GM12878 (cell line): ENCODE measurements at places on chromosomes 13 and 19.
A peak's percentile ranks its signal among the peaks of the same experiment; 100 is the strongest.

DNA sequence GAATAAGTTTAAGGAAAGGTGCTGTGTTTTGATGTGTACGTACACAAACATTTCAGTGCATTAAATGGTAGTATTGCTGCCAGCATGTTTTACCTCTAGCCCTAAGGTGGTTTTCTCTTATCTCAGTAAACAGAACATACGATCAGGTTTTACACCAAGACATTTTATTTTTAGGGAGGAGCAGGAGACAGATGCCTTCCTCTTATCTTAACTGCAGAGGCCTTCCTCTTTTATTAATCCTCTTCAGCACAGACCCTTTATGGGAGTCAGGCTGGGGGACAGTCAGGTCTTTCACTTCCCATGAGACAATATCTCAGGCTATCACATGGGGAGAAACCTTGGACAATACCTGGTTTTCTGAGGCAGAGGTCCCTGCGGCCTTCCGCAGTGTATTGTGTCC, 14.9 kb upstream of the ZNF611 start:
- no peak for DNase-seq

DNA sequence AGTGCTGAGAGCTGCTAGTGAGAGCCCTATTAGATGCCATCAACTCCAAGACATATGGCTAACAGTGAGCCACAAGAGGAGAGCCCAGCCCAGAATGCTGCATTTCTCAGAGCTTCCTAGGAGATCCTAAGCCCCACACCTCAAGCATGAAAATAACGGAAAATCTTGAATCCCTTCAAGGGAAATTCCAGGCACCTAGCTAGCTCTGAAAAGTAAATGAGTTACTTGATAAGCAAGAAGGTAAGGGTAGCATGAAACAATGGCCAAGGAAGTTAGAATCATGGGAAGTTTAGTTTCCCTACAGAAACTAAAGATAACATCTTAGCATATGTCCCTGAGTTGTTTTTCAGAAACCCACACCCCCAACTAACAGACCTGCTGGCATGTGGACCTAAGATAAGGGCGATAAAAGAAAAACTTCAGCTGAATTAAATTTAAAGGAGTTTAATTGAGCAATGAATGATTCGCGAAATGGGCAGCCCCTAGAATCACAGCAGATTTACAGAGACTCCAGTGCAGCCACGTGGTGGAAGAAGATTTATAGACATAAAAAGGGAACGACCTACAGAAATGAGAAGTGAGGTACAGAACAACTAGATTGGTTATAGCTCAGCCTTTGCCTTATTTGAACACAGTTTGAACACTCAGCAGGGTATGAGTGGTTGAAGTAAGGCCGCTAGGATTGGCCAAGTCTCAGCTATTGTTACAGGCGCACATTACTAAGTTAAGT, 301.3 kb upstream of the DACH1 start:
- DNase-seq = no peak

GRCh38 chr13:99151516-99151915, 49.1 kb upstream of the UBAC2 start:
- no peak for DNase-seq

- no peak for DNase-seq
Observed at GRCh38 chr19:56269348-56269747, 3.2 kb upstream of the EDDM13 start.

GRCh38 chr13:80873589-80873988, 532.7 kb upstream of the SPRY2 start:
- peak; percentile 33 for DNase-seq

DNA sequence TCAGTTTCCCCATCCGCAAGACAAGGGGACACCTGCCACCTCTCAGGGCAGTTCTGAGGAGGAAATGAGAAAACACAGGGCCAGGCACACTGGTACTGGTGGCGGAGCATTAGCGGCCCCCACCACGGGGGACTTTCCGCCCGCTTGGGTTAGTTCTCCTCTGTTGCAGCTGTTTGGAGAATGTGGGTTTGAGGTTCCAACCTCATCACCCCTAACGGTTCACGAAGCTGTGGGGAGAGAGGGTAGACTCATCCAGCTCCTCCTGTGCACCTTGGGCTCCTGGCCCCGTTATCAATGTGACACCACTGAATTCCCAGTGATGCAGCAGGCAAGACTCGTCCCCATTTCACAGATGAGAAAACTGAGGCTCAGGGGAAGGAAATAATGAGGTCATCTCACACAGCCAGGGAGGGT, 10.3 kb downstream of the PTPRS start:
- no peak for DNase-seq

DNA sequence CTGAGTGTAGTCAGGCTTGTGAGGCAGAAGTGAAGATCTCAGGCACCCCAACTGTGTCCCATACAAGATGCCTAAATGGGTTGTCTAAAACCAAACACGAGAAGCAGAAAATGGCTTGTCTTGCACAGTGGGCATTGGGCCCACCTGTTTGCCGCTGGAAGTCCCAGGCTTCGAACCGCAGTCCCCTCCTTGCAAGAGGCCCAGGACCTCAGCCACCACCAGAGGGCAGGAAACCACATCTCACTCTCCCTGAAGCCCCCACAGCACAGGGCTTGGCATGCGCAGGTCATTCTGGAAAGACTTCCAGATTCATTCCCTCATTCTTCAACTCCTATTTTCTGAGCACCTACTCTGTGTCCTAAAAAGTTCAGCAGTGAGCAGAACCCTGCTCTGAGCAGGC, 973.7 kb downstream of the UQCRFS1 start:
- no peak for DNase-seq

DNA sequence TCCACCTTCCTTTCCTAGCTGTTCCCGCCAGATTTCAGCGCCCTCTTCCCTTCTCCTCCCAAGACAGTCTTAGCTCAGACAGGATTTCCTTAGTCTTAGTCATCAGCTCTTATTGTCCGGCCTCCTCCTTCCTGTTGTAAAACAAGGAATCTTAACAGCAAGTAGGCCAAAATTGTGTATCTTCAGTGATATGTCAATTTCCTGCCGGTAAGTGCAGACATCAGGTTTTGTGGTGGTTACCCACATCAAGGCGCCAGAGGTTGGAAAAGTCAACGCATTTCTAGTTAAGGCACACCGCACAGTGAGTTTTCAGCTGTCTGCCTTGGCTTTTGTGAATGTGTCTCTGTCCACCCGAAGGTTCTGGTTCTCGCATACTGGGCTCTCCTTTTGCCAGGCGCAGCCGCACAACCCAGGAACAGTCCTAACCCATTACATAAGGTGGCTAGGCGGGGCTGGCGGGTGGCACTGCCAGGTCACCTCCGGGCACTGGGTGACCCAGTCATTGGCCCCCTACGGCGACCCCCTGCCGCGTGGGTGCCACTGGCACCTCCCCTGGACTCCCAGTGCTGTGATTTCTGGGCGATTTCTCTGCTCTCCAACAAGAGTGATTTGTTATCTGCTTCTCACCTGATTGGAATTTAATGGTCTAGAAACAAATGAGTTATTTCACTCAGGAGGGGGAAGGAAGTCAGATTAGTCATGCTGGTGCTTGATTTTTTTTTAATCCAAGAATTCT, 12.9 kb downstream of the COL4A2 start:
- DNase-seq = no peak

GRCh38 chr19:6108721-6109633, 1.3 kb downstream of the RFX2 start:
- DNase-seq = no peak

DNA sequence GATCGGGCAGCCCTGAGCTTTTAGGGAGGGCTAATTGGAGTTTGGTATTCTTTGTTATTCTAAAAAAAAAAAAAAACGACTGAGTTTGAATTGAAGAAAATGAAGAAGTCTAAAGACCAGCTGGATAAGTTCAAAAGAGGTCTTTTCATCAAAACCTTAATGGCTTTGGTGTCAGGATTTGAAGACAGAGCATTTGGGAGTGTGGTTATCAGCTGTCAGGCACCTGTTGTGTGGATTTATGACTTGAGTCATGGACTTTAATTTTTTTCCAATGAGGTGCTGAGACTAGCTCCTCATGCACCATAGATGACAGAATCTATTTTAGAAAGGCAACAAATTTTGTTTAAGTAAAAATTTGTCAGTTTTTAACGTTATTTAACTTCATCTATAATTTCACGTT, 72.5 kb downstream of the FREM2 start:
- no peak for DNase-seq

DNA sequence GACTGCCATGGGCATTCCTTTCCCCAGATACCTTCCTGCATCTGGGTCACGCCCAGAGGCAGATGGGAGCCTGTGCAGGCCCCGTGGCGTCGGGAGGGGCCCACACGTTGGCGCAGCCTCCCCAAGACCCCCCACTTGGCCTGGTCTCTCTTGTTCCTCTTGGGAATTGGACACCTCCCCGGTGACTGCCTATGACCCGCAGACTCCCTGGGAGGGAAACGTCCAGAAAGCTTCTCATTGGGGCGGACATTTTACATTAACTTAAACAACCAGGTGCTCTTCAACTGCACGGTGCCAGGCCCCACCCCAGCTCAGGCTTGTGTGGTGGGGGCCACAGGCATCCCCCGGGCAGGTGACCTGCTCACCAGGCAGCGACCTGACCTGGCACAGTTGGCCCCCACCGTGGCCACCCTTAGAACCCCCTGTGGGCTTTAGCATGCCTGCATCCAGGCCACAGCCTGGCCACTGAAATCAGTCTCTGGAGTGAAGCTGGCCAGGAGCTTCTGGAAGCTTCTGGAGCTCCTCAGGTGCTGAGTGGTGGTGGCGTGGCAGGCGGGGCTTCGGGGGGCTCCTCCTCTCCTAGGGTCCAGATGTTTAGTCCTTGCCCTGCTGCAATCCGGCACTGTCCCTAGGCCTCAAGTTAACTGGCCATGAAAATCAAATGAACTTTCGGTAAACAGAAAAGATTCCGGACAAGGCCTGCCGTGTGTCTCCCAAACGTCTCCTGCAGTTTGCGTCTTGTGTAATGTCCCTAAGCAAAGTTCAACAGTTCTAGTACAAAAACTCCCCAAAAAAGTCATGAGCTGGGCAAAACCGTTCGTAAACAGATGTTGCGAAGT, 8.5 kb upstream of the PROZ start:
- no peak for DNase-seq

- no peak for DNase-seq
Observed at GRCh38 chr13:73997964-73998363, 136.2 kb downstream of the KLF12 start.

DNA sequence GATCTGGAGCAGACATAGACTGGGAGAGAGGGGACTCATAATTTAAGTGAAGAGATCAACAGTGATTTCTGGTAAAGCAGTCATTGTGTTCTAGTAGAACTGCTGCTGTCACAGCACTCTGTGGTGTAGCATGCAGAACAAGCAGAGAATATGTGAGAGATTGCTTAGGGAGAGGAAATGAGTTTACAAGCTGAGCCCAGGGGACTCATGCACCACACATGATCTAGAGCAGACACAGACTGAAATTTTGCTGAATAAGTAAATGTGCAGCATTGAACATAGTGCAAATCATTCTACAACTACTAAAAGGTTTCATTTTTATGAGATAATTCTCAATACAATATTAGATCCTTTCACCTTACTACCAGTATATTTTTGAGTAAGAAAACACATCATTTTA, 125.7 kb downstream of the MYO16 start:
- no peak for DNase-seq

DNA sequence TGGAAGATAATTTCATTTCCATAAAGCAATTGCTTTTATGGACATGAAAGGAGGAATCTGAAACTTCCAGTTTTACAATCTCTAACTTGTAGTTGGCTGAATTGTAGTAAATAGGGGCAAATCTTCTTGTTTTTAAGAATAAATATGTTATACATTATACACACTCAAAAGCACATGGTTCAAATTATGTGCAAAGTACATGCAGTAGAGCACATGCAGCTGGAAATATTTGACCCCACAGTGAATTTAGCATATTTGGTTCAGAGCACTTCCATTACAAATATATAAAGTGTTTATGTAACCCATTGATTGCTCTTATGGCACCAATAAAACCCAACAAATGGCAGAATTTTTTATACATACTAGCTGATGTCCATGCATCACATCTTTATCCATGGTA, 180.5 kb downstream of the IRS2 start:
- no peak for DNase-seq

DNA sequence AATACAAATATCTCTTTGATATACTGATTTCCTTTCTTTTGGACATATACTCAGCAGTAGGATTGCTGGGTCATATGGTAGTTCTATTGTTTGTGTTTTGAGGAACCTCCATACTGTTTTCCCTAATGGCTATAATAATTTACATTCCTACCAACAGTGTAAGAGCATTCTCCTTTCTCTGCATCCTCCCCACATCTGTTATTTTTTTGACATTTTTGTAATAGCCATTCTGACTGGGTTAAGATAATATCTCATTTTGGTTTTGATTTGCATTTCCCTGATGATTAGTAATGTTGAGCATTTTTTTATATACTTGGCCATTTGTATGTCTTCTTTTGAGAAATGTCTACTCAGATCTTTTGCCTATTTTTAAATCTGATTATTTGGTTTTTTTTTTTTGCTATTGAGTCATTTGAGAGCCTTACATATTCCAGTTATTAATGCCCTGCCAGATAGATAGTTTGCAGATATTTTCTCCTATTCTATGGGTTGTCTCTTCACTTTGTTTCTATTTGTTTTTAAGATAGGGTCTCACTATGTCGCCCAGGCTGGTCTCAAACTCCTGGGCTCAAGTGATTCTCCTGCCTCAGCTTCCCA, 95.7 kb downstream of the FNDC3A start:
- no peak for DNase-seq

- DNase-seq = no peak
Observed at GRCh38 chr19:6997679-6998445, 23.4 kb downstream of the MBD3L2B start.

DNA sequence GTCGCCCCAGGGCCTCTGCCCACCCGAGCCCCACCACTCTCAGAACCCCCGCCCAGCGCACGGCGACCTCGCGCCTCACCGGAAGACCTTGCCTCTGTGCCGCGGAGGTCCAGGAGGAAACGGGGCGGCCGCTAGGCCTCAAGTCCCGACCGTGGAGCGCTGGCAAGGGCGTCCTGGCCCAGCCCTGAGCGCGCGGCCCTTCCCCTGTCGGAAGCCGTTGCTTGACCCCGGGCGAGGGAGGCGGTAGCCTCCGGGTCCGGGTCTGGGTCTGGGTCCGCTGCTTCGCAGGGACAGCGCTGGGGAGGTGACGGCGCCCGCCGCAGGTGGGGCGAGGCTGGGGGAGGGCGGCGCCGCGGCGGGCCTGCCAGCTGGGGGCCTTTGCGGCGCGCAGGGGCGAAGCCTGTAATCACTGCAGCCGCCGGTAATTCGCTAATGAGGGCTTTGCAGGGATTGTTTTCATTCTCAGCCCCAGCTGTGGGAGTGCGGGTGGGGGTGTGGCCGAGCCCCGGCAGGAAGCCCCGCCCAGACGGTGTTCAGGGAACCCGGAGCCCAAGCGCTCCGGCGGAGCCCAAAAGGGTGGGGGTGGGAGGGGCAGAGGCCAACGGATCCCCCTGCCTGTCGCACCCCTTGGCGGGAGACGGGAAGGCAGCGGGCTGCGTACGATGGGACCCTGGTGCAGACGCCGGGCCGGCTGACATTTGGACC, 8.6 kb downstream of the C19orf25 start:
- no peak for DNase-seq

- DNase-seq = no peak
Observed at GRCh38 chr13:46289260-46289955, 77.7 kb downstream of the LRRC63 start.
